ENCODE measurements at places on chromosomes 16 and 17.

GRCh38 chr17:422196-422930 lies 69.8 kb upstream of the RPH3AL start:
- DNase-seq, result no peak

DNA sequence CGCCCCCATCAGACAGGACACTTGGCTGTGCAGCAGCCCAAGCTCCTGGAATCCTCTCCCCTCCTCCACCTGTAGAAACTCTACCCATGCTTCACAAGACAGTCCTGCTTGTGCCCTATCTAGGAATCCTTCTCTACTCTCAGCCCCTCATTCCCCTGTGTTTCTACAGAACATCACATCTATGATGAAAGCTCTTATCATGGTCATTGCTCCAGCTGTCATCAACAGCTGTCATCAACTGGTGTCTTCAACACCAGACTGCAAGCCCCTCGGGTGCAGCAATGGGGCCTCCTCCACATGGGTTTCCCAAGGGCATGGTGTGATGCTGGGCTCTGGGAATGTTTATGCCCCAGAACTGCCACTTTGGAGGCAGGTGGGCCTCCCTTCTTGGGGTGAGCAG lies 21.1 kb upstream of the CDRT4 start:
- DNase-seq, result no peak

DNA sequence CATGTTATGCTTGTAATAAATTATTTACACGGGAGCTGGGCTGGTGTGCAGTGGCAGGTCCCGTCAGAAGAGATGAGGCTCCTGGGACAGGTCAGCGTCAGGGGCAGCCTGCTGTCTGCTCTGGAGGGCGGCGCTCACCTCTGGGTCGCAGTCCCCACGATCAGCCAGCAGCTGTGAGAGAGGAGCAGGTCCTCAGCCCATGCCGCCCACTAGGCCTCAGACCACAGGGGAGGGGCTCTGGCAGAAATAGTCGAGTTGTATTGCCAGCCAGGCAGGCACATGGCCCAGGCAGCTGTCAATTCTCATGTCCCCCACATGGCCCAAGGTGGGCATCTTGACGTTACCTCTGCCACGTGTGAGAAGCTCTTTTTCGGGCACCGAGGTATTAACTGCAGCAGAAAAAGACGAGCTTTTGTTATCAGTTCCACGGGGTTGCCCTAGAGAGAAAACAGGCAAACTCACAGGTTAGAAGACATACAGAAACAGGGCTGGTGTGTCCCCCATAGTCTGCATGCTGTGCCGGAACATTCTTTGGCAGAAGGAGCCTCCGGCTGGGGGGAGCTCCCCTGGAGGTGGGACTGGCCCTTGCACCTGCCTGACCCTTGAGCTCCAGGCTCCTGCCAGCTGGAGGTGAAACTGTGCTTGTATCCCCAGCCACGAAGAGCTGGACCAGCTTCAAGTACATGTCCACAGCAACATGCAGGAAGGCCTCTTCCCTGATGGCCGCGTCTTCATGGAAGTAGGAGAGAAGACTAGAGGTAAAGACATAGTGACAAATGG lies 17.4 kb downstream of the ZNF276 start:
- no peak for DNase-seq

DNA sequence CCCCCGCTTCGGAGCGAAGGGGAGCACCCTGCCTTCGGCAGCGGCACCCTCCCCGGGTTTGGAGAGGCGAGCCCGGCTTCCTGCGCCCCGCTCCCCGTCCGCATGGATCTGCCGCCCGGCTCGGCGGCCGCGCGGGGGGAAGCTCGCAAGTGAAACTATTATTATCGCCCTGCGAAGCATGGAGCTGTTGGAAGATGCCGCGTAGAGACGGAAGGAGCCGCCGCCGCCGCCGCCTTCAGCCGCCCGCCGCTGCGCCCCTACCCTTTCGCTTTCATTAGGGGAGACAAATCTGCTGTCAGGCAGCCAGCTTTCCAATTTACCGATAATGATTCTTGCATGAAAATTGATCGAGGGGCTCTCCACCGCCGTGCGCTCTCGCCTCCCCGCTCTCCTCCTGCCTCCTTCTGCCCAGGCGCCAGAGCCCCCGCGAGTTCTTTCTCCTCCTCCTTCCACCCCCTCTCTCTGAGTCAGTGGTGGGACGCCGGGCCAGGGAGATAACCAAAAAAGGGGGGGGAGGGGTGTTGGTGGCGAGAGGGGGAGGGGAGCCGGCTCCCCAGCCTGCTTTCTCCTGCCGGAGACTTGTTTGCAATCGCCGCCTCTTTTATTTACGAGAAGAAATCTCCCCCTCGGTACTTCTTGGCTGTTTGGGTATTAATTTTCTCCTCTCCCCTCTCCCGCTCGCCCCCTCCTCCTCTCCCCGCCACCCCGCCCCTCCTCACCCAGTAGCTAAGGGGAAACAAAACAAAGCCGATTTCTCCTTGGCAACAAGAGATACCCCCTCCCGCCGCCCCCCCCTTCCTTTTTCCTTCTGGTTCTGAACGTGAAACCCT lies 58.0 kb upstream of the GSE1 start:
- DNase-seq, result peak; percentile 89

DNA sequence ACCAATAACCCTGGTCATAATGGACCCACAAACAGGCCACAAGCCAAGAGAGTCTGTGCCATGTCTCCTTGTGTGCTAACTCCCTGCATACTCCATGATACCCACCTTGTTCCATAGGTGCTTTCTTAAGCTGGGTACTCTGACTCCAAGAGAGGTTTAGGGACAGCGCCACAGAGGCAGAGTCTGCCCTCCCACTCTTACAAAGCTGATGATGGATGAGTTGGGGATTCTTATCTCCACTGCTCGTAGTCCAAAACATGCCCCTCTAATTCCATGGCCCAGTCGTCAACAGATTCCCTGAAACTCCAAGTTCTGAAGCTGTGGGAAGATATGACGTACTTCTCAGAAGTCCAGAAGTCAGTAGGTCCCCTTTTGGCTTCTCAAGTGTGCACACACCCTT lies 184.4 kb upstream of the CCL2 start:
- DNase-seq, result no peak

- no peak for DNase-seq
Measured at GRCh38 chr17:78818932-78819331, 21.7 kb downstream of the USP36 start.

DNA sequence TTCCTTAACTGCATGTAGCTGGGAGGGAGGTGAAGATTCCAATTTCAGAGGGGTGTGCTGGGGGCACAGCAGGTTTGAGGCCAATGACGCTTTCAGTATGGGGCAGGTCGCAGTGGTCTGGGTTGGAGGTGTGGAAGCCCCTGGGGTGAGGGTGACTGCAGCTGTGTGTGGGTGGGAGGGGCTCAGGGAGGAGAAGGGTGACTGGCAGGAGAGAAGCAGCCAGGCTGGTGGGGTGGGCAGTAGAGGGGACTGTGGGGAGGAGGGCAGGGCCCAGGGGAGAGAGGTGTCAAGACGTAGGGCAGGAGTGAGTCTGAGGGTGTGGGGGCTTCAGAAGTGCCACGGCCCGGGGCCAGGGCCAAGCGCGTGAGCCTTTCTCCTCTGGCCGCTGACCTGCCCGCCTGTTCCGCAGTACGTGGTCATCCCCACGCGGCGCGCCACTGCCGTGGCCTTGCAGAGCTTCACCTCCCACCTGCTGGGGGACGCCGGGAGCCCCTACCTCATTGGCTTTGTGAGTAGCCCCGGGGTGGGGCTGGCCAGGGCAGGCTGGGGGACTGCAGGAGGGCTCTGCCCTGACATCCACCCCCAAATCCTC lies 19.4 kb downstream of the MYBBP1A start:
- DNase-seq, result no peak

DNA sequence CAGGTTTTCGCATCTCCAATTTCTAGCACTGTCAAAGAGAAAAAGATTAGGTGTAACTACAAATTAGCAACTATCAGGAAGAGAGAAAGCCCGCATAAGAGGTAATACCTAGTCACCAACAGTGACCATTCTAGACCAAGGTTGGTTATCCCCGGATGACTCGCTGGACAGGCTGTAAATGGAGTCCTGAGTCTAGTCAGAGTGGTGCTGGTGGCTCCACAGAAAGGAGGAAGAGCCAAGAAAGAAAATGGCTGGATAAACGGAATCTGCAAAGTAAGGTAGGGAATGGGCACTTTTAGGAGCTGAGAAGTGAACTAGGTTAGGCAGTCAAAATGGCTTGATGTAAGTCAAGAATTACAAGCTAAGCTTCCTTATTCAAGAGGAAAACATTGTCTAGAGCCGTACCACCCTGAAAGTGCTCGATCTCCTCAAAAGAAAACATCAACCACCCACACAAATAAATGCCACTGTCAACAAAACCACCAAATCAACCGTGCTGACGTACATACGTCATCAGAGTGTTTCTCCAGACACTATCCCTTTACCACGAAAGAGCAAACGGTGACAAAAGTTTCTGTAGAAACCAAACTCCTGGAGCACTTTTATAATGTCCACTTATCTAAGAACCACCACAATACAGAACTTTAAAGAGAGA lies 2.2 kb downstream of the GSPT1 start:
- DNase-seq, result no peak

- no peak for DNase-seq
Measured at GRCh38 chr16:27736431-27736830, 186.5 kb downstream of the KATNIP start.
